ENCODE measurements at places on chromosomes 6 and 20.
A peak's percentile ranks its signal among the peaks of the same experiment; 100 is the strongest.

DNA sequence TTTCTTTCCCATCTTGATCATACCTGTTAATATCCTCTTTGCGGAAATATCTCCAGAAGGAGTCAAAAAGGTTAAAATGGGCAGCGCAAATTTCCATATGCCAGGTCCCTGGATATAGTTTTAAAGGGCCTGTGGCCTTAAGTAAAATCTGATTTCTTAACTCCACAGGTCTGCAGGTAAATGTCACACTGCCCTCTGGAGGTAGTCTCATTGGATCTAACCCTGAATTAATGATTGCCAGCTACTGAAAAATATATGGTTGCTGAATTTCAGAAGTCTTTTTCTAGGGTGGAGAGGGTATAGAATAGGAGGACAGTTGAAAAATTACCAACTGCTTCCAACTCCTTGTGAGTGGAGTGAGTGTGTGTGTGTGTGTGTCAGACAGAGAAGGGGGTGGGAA is 8.5 kb downstream of the MOXD1 start:
- no peak for DNase-seq

DNA sequence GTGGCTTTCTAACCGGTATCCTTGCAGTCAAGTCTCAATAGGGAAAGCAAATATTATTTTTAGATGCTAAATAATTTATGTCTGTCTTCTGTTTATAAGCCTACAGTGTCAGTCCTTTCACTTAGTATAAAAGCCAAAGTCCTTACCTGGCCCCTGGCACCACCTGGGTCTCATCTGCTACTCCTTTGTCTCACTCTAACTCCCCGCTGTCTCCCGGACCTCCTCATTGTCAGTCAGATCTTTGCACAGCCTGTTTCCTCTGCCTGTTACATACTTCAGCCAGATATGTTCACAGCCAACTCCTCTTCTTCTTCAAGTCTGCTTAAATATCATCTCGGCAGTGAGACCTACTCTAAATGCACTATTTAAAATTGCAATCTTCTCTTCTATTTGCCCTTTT is 84.2 kb downstream of the THEMIS start:
- no peak for DNase-seq

DNA sequence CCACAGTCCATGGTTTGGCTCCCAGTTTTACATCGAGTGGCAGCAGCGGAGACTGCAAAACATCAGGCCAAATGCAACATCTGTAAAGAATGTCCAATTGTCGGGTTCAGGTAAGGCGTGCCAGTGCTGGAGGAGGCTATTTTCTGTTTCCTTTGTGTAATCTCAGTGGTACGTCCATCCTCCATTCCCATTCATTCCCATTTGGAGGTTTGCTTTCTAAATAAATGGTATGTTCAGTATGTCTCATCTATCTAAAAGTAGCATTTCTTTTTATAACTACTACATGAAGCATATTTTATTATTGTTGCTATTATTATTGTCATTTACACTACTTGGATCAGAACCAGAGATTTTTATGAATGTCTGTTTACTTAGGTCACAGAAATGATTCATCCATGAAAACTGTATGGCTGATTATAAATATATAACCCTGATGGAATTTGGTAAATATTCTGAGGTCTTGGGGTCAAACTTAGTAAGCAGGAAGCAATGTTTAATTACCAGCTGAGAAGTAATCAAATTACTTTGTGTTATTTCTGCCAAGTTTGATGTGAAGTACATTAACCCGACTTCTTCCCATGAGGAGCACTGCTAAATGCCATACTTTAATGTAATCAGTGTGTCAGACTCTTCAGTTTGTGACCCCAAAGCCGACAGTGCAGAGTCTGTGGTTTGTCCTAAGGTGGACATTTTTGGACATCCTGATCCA is 512.9 kb downstream of the UTRN start:
- DNase-seq, result peak; percentile 86

GRCh38 chr6:94367316-94367715 is 948.0 kb upstream of the EPHA7 start:
- DNase-seq, result no peak

DNA sequence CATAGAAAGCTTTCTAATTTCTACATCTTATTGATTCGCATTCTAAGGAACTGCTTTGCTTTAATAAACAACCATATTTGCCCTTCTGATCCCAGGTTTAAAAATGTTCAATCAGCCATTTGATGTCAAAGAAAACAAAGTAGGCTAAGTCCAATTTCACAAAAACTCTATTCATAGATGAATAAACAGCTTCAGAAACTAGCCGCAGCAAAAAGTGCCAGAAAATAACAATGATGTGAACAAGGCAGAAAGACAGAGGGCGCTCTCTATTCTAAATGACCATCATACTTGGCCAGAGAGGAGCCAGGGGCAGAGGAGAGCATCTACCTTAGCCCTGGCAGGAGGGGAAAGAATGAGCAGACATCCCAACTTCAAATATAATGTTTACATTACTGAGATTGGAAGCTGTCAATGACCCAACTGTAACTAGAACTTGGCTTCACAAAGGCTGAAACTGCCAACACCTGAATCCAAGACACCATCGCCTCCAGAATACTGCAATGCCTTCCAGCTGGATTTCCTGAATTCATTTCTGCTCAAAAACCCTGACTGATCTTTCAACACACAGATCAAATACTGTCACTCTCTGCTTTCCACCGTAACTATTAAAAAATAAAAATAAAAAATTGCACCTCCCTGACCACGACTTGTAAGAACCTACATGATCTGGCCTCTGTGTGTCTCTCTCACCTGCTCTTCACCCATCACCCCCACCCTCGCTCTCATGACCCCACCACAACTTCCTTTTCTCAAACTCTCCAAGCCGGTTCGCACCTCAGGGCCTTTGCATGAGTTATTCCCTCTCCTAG is 9.5 kb downstream of the CNKSR3 start:
- DNase-seq, result no peak

GRCh38 chr20:13784271-13784892 is 337 bp downstream of the ESF1 start:
- DNase-seq, result no peak

- DNase-seq, result no peak
Observed at GRCh38 chr20:17666481-17666880, 15.6 kb downstream of the RRBP1 start.

- no peak for DNase-seq
Observed at GRCh38 chr20:4684837-4685413, 36.8 kb upstream of the PRND start.

GRCh38 chr6:5389086-5389745 is 127.9 kb downstream of the FARS2 start:
- no peak for DNase-seq

GRCh38 chr6:8131265-8131897 is 29.0 kb upstream of the EEF1E1 start:
- no peak for DNase-seq

DNA sequence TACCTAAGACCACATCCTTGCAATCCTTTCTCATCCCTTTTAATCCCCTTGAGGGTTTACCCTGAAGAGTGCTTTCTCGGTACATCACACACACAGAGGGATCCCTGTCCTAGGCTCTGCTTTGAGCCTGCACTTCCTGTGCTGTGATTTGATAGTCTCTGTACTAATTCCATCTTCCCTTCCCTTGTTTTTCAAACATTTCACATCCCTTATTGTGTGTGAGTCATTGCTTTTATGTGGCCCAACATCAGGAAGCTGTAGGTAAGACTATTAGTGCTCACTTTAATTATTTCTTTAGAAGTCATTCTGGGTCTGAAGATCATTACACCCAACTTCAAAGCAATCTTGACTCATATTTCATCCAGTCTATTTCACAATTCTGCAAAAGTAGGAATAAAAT is 57.2 kb upstream of the ANKEF1 start:
- no peak for DNase-seq

DNA sequence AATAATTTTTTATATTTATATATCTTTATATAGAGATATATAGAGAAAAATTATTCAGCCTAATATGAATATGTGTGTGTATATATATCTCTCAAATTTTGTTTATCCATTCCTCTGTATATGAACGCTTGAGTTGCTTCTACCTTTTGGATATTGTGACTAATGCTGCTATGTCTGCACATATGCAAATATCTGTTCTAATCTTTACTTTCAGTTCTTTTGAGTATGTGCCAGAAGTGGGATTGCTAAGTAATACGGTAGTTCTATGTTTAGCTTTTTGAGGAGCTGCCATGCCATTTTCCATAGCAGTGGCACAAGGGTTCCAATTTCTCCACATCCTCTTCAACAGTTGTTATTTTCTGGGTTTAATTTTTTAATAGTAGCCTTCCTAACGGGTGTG is 72.8 kb upstream of the CEP85L start:
- no peak for DNase-seq

DNA sequence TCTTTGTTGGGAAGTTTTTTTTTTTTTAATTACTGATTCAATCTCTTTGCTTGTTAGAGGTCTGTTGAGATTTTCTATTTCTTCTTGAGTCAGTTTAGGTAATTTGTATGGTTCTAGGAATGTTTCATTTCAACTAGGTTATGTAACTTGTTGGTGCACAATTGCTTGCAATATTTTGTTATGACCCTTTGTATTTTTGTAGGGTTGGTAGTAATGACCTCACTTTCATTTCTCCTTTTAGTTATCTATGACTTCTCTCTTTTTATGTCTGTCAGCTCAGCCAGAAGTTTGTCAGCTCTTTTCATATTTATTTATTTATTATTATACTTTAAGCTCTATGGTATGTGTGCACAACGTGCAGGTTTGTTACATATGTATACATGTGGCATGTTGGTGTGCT is 51.1 kb upstream of the SLC24A3 start:
- DNase-seq, result no peak

All from BJ (cell line).